ENCODE measurements at places on chromosomes 2 and 18. TPM values are rescaled to one million over a fixed set of nuclear protein-coding genes. Genes with fewer than 3 reads are reported as not detected.

The SH2D6 gene
- total RNA-seq, result 1.0 TPM

The DLGAP1 gene
- 5.4 TPM for total RNA-seq

The ANKRD62 gene
- 0.12 TPM for total RNA-seq

The UNC50 gene
- 53.4 TPM for total RNA-seq

GRCh38 chr2:24176326-24176725 is 1.5 kb downstream of the FAM228A start:
- no peak for DNase-seq

Measured in upper lobe of right lung (tissue), 1 donor.